ENCODE measurements at places on chromosomes 16 and 17.

DNA sequence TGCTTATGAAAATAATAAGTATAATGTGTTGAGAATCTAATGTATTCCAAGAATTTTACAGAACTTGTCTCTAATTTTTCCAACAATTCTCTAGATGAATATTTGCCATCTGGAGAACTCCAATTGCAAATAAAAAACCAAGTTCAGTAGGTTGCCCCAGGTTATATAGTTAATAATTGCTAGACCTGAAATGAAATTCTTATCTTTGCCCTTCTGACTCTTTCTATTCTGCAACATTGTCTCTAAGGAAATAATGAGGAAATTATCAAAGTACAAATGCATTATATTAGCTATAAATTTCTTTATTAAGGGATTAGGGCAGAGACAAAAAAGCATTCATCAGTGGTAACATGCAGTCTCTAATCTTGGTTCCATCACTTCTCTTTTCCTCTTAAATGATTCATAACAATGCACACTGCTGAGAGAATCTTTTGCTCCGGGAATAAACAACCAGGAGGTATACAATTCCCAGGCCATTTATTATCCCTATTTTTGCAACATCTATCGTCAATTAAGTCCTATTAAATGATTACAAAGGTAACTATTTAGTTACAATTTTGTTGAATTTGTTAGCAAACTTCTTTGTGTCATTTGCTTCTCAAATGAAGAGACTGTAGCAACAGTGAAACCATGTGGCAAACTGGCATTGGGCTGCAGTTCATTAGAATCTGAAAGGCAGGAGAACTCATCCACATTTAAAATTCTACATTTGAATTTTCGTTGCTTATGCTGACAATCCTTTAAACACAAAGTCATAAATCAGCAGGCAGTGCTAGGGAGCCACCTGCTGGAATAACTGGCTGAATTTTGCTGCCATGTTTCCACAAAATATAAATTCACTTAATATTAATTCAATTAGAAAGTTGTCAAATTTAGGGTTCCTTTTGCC, 349.6 kb downstream of the KIF2B start:
- no peak for DNase-seq

DNA sequence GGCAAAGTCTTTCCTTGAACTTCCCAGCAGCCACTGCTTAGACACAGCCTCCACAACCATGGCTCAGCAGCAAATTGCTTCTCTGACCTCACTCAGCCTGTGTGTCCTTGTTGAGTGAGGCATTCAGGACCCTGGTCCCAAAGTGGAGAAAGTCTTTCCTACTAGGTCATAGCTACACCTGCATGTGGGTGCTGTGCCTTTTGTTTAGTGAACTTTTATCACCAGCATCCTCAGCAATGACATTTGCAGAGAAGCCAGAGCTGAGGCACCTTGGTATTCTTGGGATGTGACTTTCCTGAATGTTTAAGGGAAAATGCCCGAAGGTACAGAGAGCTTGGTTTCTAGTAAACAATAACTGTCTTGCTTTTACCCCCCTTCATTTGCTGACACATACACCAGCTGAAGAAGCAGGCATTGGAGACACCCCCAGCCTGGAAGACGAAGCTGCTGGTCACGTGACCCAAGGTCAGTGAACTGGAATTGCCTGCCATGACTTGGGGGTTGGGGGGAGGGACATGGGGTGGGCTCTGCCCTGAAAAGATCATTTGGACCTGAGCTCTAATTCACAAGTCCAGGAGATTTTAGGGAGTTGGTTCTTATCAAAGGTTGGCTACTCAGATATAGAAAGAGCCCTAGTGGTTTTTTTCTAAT, 20.9 kb upstream of the STH start:
- no peak for DNase-seq

GRCh38 chr17:71809537-71809936, 311.3 kb upstream of the SOX9 start:
- DNase-seq: no peak

GRCh38 chr17:82948081-82948511, 108.3 kb upstream of the ZNF750 start:
- DNase-seq: no peak

DNA sequence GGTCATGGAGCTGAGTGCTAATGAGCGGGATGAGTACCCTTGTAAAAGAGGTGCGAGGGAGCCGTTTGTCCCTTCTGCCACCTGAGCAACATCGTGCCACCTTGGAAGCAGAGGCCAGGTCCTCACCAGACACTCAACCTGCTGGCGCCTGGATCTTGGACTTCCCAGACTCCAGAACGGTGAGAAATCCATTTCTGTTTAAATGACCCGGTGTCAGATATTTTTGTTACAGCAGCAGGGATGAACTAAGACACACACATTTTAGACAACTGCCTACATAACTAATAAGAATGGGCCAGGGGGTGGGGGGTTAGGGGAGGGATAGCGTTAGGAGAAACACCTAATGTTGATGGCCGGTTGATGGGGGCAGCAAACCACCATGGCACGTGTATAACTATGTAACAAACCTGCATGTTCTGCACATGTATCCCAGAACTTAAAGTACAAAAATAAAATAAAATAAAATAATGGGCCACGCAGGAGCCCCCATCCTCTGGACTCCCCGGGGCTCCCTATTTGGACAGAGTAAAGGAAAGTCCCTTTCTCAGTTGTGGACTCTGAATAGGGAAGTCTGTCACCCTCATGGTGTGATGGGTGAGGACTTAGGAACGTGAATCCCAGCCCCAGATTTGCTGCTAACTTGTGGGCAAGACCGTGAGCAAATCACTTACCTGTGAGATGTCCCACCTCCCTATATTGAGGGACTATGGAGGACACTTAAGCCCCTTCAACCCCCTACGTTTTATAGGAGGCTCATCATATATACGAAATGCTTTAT, 60.6 kb upstream of the DNAH17 start:
- DNase-seq: no peak

GRCh38 chr16:78331731-78332130, 232.3 kb downstream of the WWOX start:
- no peak for DNase-seq

- no peak for DNase-seq
Measured at GRCh38 chr16:51562891-51563290, 411.8 kb upstream of the SALL1 start.

- no peak for DNase-seq
Measured at GRCh38 chr17:17560167-17560566, 31.3 kb downstream of the PEMT start.

DNA sequence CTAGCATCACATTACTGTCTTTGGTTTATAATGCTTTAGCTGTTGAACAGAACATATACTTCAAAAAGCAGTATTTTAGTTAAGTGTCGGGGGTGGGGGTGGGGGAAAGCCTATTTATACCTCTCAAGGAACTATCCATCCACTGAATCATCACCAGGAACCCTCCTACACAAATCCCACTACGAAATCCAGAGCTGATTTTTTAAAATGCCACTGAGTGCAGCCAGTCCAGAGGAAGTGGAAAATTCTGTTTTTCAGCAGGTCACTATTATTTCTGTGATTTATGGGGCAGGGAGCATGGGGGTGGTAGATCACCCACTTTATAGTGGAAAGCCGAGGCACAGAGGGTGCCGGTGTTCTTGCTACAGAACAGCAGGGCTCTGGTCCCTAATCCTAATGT, 284.1 kb downstream of the SOX9 start:
- DNase-seq: no peak

- DNase-seq: no peak
Measured at GRCh38 chr16:48850097-48850770, 240.3 kb upstream of the N4BP1 start.
